ENCODE measurements at places on chromosomes 13 and 19. TPM values are rescaled to one million over a fixed set of nuclear protein-coding genes. Genes with fewer than 3 reads are reported as not detected.

Gene WDR87
- total RNA-seq: not detected

Gene PLPPR3
- total RNA-seq: not detected

Gene COLGALT1
- total RNA-seq: 63.8 TPM

Gene EDDM13
- not detected for total RNA-seq

Gene MBD3L2
- not detected for total RNA-seq

Gene LENG9
- 5.2 TPM for total RNA-seq

- H3K4me1 ChIP-seq: no peaks in the 10 kb centered on the region
- DNase-seq: no peak
- H3K36me3 ChIP-seq: no peaks in the 10 kb centered on the region
Observed at GRCh38 chr13:19181021-19181620, 503 bp downstream of the TUBA3C start.

DNA sequence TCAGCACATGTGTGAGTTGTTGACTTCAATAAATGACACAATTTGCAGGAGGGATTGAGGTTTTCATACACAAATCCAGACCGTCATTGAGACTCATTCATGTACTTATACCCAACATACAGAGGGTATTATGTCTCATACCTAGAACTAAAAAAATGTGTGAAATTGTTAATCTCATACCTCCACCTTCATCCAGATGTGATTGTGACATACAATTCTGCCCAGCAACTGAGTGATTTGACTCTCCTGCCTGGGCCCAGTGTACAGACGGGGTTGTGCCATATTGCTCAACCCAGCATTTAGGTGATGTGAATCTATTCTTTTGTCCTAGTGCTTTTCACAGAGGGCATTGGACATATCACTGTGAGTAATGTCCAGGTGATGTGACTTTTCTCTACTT is 12.6 kb upstream of the ZNF681 start:
- H3K4me3 ChIP-seq: no peak overlapping the region
- H3K36me3 ChIP-seq: peaks cover 8% of the 10 kb centered on the region
- no peak overlapping the region for H3K27ac ChIP-seq
- DNase-seq: no peak

DNA sequence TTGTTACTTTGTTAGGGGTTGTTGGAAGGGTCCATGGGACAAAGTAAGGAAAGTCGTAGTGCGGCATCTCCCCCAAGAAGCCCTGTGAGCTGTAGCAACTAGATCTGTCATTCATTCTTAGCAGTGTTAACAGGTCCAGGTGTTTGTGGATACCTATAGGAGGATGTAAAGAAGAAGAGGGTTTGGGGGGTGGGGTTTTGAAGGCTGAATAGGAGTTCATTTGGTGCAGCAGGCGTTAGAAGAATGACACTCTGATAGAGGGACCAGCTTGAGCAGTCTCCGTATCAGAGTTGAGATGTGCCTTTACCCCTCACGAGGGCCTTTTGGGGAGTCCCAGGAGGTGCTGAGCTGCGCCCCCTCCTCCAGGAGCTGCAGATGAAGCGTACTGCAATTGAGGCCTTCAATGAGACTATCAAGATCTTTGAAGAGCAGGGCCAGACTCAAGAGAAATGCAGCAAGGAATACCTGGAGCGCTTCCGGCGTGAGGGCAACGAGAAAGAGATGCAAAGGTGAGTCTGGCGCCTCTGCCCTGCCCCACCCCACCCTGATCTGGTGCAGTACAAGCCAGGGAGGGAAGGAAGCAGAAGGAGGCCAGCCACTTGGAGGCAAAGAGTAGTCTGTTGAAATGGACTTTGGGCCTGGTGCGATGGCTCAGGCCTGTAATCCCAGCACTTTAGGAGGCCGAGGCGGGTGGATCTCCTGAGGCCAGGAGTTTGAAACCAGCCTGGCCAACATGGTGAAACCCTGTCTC is 7.6 kb upstream of the IFI30 start:
- no peak overlapping the region for H3K27ac ChIP-seq
- no peak overlapping the region for H3K4me3 ChIP-seq
- H3K36me3 ChIP-seq: peaks cover 9% of the 10 kb centered on the region
- peaks cover 6% of the 10 kb centered on the region for H3K4me1 ChIP-seq
- no peak for DNase-seq
- no peaks in the 10 kb centered on the region for H3K27me3 ChIP-seq

GRCh38 chr19:5016268-5016667 is 47.4 kb downstream of the KDM4B start:
- no peak for DNase-seq
- H3K27ac ChIP-seq: no peak overlapping the region
- no peaks in the 10 kb centered on the region for H3K27me3 ChIP-seq
- H3K4me3 ChIP-seq: no peak overlapping the region

DNA sequence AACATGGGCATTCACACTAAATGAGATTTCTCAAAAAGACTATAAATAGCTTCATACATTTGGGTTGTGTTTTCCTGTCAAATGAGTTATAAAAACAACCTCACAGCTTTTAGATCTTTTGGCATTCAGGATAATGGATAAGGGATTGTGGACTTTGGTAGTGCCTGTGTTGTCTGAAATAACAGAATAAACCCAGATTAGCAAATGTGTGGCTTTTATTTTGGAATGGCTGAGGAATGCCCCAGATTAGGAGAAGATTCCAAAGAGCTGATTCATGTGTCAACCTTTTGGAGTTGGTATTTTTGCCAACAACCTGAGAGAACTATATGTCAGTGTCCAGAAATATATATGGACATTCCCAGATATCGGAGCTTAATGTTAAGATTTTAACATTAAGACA is 164.7 kb downstream of the MTUS2 start:
- H3K4me3 ChIP-seq: no peak overlapping the region
- no peaks in the 10 kb centered on the region for H3K27me3 ChIP-seq
- no peak for DNase-seq
- H3K27ac ChIP-seq: no peak overlapping the region
- no peaks in the 10 kb centered on the region for H3K4me1 ChIP-seq

- no peak for DNase-seq
- no peaks in the 10 kb centered on the region for H3K27me3 ChIP-seq
- peaks cover 3% of the 10 kb centered on the region for H3K36me3 ChIP-seq
- no peak overlapping the region for H3K4me3 ChIP-seq
Observed at GRCh38 chr13:50065712-50066111, 50.5 kb downstream of the KCNRG start.

DNA sequence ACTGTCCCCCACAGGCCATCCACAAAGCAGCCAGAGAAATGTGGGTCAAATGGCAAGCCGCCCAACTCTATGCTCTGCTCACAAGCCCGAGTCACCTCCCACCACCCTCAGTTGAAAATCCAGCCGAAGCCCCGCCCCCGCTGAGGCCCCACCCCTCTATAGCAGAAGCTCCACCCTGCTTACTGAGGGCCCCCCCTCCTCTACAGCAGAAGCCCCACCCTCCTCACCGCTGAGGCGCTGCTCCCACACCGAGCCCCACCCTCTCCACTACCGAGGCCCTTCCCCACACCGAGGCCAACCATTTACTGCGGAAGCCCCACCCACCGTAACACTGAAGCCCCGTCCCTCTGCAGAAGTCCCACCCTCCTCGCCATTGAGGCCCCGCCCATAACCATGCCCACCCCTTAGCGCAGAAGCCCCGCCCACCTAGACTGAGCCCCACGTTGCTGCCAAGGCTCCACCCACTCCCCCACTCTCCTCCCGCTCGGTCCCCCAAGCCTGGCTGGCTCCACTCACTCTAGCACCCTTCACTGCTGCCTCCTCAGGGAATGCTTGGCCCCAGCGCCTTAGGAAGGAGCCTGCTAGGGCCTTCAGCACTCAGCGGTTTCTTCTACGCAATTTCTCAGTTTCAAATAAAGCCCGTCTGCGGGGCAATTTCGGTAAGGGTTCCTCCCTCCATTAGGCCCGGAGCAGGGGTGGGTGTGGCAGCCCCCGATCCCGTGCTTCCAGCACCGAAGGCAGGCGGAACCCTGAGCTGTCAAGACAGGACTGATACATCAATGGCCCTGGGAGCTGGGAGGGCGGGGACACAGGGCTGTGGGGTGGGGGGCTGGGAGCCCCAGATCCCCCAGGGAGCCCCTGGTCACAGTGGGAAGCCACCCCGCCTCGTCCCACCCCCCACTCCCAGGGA is 9.0 kb upstream of the MYDGF start:
- DNase-seq: peak; percentile 13
- peaks cover 4% of the 10 kb centered on the region for H3K36me3 ChIP-seq

DNA sequence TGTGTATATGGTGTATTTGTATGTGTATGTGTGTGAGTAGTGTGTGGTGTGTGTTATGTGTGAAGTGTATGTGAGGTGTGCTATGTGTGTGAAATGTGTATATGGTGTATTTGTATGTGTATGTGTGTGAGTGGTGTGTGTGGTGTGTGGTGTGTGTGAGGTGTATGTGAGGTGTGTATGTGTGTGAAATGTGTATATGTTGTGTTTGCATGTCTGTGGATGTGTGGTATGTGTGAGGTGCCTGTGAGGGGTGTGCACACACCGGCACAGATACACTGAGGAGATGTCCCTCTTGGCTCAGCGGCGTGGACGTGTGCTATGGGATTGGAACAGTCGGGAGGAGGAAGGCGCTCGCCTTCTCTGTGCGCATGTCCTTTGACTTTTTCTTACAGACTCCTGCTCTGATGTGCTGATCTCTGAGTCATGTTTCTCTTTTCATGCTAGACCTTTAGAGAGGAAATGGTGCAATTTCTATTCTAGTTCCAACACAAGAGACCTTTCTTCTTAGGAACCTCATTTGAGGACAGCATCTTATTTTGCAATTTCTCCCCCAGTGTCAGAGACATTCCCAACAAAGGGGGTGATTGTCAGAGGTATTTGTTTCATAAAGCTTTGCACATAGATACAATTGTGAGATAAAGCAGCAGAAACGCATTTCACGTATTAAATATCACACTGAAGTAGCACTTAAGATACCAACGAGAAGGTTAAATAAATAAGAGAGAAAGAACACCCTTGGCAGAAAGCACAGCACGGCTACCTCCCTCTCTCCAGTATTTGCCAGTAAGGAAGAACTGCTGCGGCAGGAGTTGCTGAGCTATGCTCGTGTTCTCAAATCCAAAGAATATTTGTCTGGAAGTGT is 11.3 kb upstream of the TNFRSF19 start:
- H3K36me3 ChIP-seq: no peaks in the 10 kb centered on the region
- no peak for DNase-seq
- no peak overlapping the region for H3K4me3 ChIP-seq
- H3K4me1 ChIP-seq: no peaks in the 10 kb centered on the region

DNA sequence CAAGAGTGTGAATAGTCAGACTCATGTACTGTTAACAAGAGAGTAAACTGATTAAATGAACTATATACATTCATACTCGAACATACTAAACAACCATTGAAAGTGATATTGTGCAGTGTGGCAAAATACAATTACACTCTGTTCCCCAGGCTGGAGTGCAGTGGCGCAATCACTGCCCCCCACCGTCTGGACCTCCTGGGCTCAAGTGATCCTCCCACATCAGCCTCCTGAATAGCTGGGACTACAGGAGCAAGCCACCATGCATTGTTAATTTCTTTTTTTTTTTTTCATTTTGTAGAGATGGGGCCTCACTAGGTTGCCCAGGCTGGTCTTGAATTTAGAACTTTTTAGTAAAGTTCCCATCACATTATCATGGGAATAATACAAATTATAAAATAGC is 77.3 kb upstream of the LSM14A start:
- H3K4me1 ChIP-seq: no peaks in the 10 kb centered on the region
- no peak for DNase-seq
- peaks cover 14% of the 10 kb centered on the region for H3K27me3 ChIP-seq
- no peak overlapping the region for H3K4me3 ChIP-seq

- H3K27me3 ChIP-seq: no peaks in the 10 kb centered on the region
- peak overlapping the region; percentile 45 for H3K27ac ChIP-seq
- H3K4me3 ChIP-seq: no peak overlapping the region
- peaks cover 24% of the 10 kb centered on the region for H3K36me3 ChIP-seq
Observed at GRCh38 chr13:51731759-51732158, 72.2 kb downstream of the DHRS12 start.

GRCh38 chr13:44459674-44460073 is 86.0 kb downstream of the SERP2 start:
- no peaks in the 10 kb centered on the region for H3K27me3 ChIP-seq
- no peak overlapping the region for H3K4me3 ChIP-seq
- peaks cover 15% of the 10 kb centered on the region for H3K4me1 ChIP-seq
- no peak for DNase-seq
- H3K36me3 ChIP-seq: no peaks in the 10 kb centered on the region
- no peak overlapping the region for H3K27ac ChIP-seq

GRCh38 chr19:55549500-55550320 is 4.4 kb upstream of the SBK3 start:
- no peaks in the 10 kb centered on the region for H3K36me3 ChIP-seq
- DNase-seq: no peak
- no peak overlapping the region for H3K4me3 ChIP-seq
- H3K4me1 ChIP-seq: no peaks in the 10 kb centered on the region
- peaks cover 31% of the 10 kb centered on the region for H3K27me3 ChIP-seq
- H3K27ac ChIP-seq: no peak overlapping the region

DNA sequence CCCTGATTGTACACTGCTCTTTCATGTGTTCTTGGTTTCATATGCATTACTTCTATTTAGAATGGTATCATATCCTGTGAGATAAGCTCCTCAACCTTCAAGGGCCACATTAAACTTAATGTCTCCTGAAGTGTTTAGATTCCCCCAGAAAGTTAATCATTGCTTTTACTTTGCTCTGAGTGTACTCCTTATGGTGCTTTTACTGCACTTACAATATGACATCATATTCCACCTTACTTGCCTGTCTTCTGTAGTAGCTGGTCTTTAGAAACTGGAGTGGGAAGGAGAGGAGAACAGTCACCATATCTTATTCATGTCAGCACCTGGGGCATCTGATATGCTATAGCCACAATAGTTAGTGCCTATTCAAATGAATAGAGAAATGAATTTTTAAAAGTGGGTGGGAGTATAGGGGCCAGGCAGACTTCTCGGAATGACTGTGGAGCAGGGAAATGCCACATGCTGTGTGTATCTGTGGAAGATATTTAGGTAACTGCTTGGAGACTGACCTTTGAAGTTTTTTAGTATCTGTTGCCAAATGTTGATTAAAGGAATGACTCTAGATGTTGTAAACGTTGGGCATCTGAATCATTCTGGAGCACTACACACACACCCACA is 40.2 kb downstream of the SLAIN1 start:
- no peak for DNase-seq
- H3K4me1 ChIP-seq: peaks cover 8% of the 10 kb centered on the region
- no peak overlapping the region for H3K4me3 ChIP-seq
- no peak overlapping the region for H3K27ac ChIP-seq

GRCh38 chr19:6639439-6639838 is 30.5 kb downstream of the TNFSF14 start:
- no peaks in the 10 kb centered on the region for H3K36me3 ChIP-seq
- no peak for DNase-seq
- H3K4me1 ChIP-seq: peaks cover 8% of the 10 kb centered on the region

DNA sequence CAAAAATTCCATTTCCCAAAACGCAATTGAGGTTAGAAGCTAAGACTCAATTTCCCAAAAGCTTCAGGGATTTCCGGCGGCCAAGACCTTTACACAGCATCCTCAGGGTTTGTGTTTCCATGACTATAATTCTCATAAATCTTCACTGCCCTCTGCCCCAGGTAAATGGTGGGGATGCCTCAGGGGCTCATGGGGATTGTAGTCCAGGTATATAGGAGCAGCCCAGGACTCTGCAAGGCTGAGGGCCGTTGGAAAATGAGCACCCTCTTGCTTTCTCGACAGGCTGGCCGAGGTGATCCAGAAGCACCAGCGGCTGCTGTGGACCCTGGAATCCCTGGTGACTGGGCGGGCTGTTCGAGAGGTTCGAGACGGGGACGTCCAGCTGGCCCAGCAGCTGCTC is 6.4 kb downstream of the ALDH16A1 start:
- peaks cover 37% of the 10 kb centered on the region for H3K36me3 ChIP-seq
- DNase-seq: no peak
- H3K4me3 ChIP-seq: no peak overlapping the region
- H3K4me1 ChIP-seq: peaks cover 14% of the 10 kb centered on the region
- H3K27me3 ChIP-seq: no peaks in the 10 kb centered on the region
- H3K27ac ChIP-seq: peak overlapping the region; percentile 21

GRCh38 chr13:111120422-111120821 is 5.3 kb downstream of the ARHGEF7 start:
- no peak overlapping the region for H3K4me3 ChIP-seq
- no peak overlapping the region for H3K27ac ChIP-seq
- no peaks in the 10 kb centered on the region for H3K36me3 ChIP-seq
- H3K4me1 ChIP-seq: peaks cover 5% of the 10 kb centered on the region
- peaks cover 30% of the 10 kb centered on the region for H3K27me3 ChIP-seq

Measured in naive thymus-derived CD8-positive, alpha-beta T cell (primary cell).